Progenitor cell of endocrine pancreas (in vitro differentiated cells): ENCODE measurements at places on chromosomes 3 and 15.

DNA sequence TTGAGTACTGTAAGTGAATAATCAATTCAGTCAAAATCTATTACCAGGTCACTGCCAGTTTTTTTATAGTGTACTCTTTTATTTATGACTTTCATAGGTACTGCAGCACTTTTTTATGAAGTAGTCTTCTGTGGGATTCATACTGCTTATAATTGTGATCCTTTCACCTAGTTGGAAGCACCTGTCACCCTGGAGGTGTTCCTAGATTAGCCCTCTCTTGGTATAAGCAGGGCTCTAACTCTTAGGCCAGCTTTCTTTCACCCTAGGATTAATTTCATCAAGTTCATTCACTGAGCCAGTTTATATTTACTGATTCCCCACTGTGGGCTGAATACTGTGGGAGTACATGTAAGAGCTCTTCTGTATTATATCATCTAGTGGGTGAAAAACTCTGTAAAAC, 65.9 kb upstream of the MLF1 start:
- DNase-seq, result no peak

- no peak for DNase-seq
Observed at GRCh38 chr3:138023754-138024153, 13.8 kb downstream of the CLDN18 start.

- no peak for DNase-seq
Observed at GRCh38 chr3:197297002-197297401, 1.4 kb downstream of the DLG1 start.

DNA sequence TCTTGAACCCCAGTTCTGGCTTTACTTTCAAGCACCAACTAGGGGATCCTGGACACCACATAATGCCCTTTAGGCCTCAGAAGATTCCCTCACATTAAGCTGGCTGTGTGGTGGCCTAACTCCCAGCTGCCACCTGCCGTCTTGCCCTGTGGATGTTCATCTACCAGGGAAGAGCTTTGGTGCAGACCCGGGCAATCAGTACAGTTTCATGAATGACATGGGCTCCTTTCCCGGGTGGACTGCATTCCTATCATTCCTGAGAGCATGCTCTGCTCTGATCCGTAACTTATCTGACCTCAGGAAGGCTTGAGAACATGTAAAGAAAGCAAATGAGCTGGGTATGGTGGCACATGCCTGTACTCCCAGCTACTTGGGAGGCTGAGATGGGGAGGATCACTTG, 50.0 kb upstream of the GSK3B start:
- DNase-seq, result no peak

GRCh38 chr3:18007980-18008379, 265.5 kb upstream of the TBC1D5 start:
- no peak for DNase-seq

DNA sequence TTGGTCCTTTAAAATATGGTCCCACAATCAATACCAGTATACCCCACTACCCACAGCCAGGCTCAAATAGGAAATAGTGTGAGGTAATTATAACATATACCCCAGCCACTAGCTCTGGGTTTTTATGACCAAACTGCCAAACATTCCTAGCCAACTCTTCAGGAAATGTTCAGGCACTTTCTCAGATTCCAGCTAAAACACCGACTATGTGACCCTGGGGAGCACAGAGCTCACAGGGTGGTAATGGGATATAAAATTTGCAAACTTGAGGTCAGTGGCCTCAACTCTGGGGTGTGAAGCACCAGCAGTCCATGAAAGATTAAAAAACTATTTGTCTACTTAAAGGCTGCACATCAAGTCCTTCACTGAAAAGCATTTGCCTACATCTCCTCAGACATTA, 12.9 kb downstream of the FBN1 start:
- DNase-seq, result no peak

DNA sequence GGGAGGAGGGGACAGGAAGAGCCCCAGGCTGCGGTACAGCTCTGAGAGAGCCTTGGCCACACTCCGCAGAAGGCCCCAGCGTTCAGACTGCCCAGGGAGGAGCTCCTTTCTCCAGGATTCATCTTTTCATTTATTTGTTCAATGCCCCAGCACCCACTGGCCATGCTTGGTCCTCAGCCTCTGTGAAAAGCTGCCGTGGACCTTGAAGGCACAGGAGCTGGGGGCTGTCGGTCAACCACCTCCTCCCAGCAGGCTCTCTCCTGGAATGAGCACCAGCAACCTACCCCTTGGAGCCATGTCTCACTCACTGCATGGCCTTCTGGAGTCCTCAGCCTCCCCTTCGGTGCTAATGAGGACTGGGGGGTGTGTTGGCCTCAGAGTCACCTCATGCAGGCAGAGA, 21.6 kb upstream of the PRR23E start:
- no peak for DNase-seq

- no peak for DNase-seq
Observed at GRCh38 chr3:85560088-85560785, 601.4 kb downstream of the CADM2 start.

- no peak for DNase-seq
Observed at GRCh38 chr3:20344400-20344959, 158.5 kb upstream of the SGO1 start.

- no peak for DNase-seq
Observed at GRCh38 chr15:99273801-99274200, 22.5 kb downstream of the LRRC28 start.

DNA sequence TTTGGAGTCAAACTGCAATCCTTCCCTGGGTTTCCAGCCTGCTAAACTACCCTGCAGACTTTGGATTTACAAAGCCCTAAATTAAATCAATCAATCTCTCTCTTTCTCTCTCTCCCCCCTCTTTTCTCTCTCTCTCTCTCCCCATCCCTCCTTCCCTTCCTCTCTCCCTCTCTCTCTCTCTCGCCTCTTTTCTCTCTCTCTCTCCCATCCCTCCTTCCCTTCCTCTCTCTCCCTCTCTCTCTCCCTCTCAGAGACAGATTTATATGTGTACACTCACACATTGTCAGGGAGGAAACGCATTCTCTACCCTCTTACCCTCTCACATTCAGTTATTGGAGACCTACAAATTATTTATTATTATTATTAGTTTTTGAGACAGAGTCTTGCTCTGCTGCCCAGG, 47.0 kb downstream of the GRK7 start:
- no peak for DNase-seq

- no peak for DNase-seq
Observed at GRCh38 chr15:63408524-63408923, 26.9 kb upstream of the CA12 start.

DNA sequence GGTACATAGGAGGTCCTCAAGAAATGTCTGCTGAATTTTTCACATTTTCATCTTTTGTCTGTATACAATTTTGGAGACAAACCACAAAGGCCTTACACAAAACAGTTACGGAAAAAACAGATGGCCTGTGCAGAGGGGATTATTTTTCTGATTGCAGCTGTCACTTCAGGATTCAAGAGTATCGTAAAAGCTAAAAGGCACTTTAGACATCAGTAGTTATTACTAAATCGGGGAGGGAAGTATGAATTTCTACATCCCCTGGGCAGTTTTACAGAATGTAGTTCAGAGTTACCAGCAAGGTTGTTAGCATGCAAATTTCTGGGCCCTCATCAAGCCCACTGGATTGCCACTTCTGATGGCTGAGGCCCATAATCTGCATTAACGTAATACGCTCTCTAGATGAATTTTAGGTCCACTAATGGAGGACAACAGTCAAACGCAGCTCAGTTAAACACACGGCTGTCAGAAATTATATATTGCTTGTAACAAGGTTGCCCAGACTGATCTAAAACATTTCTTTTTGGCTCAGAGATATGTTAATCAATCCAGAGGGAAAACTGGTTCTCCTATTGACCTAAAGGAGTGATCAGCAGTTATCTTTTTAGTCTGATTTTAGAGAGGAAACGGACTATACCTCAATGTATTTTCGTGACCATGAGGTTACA, 1.1 kb downstream of the RIOX2 start:
- DNase-seq, result no peak

DNA sequence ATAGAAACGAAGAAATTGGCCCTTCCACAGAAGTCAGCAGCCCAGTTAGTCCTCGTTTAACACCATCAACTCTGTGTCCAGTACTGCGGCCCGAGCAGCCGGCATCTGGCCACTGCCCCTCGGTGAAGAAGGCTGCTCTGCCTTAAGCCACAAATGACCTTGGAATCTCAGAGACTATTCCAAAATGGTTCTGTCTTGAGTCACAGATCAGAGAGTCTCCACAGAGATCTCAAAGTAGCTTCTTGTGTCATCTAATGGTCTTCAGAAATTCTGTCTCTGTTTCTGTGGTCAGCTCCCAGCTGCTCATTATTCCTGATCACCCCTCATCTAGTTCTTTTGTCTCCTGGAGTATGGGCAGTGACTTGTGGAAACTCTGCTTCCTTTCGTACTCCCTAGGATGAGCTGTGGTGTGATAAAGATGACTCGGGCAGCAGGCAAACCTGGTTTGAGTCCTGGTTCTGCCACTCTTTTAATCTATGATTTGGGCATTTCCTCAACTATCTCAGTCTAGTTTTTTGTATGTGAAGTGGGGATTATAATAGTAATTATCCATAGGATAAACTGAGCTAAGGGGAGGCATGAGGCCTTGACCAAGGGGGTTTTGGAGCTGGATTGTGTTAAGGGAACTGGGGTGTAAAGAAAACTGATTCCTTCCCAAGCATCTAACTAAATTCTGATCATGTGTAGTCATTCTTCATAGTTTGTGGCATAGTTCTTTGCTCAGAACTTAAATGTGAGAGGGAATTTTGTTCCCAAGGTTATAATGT, 22.6 kb downstream of the CRTC3 start:
- no peak for DNase-seq

DNA sequence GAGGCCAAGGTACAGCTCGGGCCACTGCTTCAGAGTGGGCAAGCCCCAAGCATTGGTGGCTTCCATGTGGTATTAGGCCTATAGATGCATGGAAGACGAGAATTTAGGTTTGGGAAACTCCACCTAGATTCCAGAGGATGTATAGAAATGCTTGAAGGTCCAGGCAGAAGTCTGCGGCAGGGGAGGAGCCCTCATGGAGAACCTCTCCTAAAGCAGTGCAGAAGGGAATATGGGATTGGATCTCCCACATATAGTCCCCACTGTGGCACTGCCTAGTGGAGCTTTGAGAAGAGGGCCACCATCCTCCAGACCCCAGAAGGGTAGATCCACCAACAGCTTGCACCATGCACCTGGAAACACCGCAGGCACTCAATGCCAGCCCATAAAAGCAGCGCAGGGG, 48.1 kb upstream of the XXYLT1 start:
- no peak for DNase-seq

DNA sequence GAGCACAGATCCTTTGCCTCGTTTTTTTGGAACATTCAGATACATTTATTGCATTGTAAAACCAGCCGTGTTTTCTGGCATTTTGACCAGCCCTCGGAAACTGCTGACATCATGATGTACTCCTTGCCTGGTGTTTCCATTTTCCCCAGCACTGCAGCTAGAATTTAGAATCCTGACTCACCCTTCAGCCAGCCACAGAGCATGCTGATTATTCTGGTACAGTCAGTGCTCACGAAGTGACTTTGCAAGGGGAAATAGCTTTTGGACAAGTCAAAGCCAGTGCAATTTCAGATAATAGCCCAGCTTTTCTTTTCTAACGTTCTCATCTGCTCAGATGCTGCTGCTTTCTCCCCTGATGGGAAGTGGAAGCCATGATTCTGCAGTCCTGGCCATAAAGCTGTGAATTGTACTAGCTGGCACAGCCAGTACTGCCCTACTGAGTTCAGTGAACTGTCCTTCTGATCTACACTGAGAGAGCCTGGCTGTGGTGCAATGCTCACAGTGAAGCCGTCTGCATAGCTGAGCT, 12.1 kb upstream of the CNBP start:
- no peak for DNase-seq

DNA sequence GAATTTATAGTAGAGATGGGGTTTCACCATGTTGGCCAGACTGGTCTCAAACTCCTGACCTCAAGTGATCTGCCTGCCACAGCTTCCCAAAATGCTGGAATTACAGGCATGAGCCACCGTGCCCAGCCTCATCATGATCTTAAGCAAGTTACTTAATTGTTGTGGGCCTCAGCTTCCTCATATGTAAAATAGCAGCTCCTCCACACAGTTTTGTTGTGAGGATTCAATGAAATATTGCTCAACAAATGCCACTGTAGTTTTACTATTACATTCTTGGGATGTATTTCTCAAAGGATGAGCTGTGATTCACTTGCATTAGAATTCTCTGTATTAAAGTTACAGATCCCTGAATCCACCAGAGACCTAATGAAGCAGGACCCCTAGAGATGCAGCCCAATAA, 168.8 kb downstream of the ADAMTS9 start:
- no peak for DNase-seq

DNA sequence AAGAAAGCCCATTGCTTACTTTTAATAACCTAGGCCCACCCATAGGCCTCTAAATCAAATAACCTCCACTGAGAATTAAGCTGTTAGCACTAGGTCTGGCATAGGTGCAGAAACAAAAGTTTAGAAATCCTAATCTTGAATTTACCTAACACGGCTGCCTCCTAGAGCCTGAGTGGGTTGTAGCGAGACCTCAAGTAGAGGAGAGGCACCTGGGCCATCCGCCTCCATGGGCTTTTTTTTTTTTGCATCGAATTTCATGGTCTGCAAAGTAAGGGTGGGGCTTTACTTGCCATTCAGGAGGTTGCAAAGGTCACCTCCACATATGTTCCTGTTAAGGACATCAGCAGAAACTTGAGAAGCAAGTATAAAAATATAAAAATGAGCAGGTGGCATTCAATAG, 6.6 kb upstream of the TPM1 start:
- no peak for DNase-seq

GRCh38 chr3:118473343-118473742, 561.3 kb downstream of the IGSF11 start:
- DNase-seq, result no peak

GRCh38 chr15:72155635-72156616, 37.7 kb downstream of the SENP8 start:
- DNase-seq, result peak; percentile 76

DNA sequence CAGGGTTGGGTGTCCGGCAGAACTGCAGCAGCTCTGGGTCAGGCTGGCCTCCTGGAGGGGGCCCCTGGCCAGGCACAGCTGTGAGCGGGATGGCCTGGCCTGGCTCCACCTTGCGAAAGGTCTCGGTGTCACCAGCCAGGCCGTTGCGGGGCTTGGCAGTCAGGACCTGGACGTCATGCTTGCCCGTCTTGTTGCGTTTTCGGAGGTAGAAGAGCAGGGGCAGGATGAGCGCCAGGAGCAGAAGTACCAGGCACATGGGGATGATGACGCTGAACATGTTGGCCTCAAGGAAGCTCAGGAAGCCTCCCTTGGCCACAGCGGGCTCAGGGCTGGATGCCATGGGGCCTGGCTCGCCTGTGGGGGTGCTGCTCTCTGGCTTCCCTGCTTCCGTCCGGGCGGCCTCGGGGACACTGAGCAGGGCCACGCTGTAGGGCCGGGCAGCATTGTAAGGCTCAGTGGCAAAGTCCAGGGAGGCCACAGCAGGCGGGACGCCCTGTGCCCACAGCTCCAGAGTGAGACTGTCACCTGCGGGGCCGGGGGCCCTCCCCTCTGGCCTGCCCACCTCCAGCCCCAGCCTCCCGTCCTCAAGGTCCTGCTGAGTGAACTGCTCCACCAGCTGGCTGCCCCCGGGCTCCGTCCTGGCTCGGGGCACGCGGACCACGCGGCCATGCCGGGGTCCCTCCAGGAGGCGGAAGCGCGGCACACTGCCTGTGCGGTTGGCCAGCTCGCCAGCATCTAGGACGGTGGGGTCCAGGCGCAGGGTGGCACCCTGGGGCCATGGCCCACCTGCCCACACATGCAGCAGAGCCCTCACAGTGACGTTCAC, 28.1 kb downstream of the SNX33 start:
- no peak for DNase-seq

- DNase-seq, result no peak
Observed at GRCh38 chr15:43514241-43515057, 3.0 kb upstream of the MAP1A start.
